Naive B cell (primary cell): ENCODE measurements at places on chromosomes 6 and 20.

GRCh38 chr6:140857739-140858380 lies 1274.9 kb upstream of the GJE1 start:
- DNase-seq, result no peak

DNA sequence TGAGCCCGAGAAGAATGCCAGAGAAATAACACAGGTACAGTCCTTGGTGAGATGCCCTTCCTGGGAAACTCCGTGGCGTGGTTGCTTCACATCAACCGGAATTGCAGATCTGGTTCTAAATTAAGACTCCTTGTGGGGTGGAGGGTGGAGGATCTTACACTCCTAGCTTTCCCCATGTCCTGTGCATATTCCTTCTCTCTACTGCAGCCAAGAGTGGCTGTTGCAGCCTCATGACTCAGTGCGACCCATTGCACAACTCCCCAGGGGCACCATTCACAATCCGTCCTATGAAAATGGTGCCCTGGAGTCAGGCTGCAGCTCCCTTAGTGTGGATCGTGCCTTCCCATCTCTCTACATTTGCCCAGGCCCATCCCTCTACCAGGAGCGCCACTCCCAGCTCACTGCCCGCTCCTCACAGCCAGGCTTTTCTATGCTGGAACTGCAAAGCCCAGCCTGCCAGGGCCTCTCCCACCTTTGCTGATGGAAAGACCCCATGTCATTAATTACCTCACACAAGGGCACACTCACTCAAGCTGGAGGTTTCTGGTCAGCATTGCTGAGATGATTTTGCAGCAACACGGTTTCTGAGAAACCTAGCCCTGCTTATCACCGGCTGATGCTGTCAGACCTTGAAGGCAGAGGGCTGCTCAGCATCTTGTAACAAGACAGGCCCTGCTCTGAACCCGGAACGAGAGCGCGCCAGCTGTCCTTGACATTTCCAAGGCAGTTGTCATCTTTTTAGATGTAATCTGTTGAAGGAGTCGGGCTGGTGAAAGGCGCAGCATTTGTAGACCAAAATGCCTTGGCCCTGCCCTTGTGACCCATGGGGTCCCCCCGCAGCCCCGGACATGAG lies 39.7 kb downstream of the SIRPA start:
- no peak for DNase-seq

DNA sequence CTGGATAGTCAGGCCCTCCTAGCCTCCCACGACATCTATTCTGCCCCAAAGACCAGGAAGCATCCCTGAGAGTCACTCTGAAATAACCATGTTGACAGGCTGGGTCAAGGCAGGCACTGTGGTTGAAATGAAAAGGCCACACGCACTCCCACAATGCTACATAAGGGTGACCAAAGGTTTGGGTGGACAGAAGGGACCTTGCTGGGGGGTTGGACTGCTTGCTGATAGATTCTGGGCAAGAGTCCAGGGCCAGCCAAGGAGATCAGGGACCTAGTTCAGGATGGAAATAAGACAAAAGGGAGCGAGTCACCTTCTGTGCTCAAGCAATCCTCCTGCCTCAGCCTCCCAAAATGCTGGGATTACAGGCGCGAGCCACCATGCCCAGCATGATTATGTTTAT lies 32.5 kb upstream of the DSN1 start:
- DNase-seq, result no peak

- DNase-seq, result no peak
Observed at GRCh38 chr6:22732176-22732970, 163.0 kb downstream of the HDGFL1 start.

GRCh38 chr6:133115946-133116345 lies 125.2 kb upstream of the EYA4 start:
- no peak for DNase-seq

- peak; percentile 7 for DNase-seq
Observed at GRCh38 chr6:57173056-57173885, 1.1 kb downstream of the BAG2 start.

GRCh38 chr6:87754828-87755227 lies 52.8 kb upstream of the AKIRIN2 start:
- peak; percentile 70 for DNase-seq

GRCh38 chr6:154251116-154251515 lies 105.5 kb downstream of the IPCEF1 start:
- no peak for DNase-seq

DNA sequence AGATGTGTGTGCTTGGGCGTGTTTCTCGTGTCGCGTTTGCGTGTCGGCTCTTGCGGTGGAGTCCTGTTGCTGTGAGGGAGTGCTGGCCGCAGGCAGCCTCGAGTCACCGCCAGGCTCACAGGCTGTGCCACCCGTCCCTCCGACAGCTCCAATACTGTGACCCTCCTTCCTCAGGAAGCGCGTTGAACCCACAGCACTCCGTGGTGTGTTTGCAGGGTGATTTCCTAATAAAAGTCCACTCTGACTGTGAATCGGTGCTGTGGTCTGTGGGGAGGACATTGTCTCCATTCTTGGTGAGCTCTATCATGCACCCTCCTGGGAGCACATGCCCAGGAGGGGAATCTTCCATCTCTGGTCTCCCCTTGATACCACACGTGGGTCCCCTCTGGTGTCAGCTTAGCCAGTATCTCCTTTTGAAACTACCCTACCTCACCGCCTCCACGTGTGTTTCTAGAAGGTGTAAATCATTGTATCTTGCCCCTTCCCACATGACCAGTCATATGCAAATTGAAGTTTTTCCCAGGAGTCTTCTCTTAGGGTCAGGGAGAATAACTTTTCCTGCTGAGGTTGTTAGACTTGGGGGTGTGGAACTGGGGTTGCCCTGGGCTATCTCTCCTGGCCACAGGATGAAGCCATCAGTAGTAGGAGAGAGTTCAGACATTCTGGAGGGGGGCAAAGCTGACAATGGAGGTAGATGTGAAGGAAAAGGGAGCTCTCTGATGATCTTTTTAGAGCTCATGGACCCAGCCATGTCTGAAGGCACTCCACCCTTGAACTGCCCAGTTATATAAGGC lies 13.3 kb upstream of the PCMTD2 start:
- DNase-seq, result no peak

GRCh38 chr6:79868098-79868722 lies 79.1 kb downstream of the ELOVL4 start:
- DNase-seq, result peak; percentile 10

DNA sequence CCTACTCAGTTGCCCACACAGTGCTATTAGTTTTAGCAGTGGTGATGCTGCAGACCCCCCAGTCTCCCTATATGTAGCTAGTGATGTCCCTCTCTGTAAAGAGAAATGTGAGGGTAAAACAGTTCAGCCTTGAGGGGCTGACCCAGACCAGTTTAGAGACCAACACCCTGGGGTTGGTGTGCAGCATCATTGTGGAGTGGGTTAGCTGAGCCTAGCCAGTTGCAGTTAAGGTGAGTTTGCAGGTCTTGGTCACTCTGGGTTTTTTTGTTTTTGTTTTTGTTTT lies 401 bp upstream of the B3GALT4 start:
- no peak for DNase-seq

GRCh38 chr6:31641370-31641769 lies 11.1 kb downstream of the BAG6 start:
- no peak for DNase-seq

DNA sequence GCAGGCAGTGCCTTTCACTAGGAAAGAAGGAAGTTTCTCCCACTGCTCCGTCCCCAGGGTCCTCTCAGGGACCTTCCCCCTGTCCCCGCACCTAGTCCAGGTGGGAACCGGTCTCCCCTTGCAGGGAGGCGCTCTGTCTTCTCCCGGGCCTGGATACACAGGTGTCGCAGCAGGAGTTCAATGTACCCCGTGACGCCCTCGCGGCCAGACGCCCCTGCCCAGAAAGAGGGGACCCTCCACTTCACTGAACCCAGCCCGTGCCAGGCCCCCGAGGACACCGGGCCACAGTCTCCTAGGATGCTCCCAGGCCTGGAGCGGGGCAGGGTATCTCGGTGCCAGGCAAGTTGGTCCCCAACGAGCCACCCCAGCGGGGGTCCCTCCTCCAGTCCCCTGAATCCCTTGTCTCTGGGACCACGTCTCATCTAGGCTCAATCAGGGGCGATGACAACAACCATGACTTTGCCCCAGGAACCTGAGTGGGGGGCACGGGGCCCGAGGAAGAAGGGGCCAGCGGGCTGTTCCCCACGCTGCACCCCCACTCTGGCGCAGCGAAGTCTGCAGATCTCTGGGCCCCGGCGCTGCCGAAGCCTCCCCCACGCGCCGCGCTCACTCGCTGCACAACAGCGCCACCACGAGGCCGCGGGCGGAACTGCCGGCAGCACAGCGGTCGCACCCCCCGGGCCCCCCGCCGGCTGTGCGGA lies 103.0 kb downstream of the EDN3 start:
- peak; percentile 53 for DNase-seq

- no peak for DNase-seq
Observed at GRCh38 chr20:21393166-21393565, 4.2 kb downstream of the NKX2-4 start.

GRCh38 chr6:90428514-90428913 lies 131.9 kb upstream of the BACH2 start:
- no peak for DNase-seq

GRCh38 chr20:46610145-46610544 lies 41.1 kb downstream of the SLC13A3 start:
- DNase-seq, result no peak

DNA sequence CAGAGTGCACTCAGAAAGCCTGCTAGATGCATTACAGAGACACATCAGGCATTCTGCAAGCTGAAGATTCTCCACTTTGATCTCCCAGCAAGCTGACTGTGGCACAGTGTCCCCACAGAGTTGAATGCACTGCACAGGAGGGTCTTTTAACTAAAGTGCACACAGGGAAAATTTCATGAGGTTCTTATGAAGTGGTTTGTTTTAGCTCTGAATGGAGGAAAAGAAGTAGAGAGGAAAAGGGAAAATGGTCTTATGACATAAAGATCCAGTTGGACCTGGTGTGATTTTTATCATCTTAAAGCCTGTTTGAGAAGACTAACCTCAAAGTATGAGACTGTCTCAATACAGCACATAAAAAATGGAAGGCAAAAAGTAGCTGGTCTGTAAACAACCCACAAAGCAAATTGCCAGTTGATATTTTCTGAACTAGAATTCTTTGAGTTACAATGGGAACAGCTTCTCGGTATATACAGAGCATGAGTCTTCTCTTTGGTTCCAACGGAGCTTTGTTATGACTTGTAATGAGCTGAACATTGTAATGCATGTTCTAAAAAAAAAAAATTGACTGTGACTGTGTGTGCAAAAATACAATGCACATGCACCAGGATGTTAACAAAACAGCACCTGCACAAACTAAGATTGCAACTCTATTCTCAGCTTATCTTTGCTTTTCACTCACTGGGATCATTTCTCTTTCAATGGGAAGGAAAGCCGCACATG lies 383.0 kb upstream of the ID4 start:
- DNase-seq, result no peak

- DNase-seq, result no peak
Observed at GRCh38 chr6:55666606-55667225, 87.7 kb upstream of the HMGCLL1 start.

DNA sequence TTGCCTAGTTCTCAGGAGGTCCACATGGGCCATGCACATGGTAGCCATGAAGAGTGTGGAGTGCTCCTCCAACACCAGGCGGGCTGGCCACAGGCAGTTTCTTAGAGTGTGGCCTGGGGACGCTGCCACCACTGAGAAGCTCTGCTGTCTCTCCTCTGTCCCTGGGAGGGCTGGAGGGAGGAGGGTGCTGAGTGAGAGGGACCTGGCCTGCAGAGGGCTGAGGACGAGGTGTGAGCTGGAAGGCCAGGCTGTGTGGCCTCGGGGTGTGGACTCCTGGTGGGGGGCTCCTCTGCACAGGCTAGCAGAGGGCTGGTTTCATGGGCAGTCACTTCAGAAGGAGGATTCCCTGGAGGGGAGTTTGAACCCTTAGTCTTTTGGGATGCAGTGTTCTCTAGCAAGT lies 39.7 kb downstream of the SYNJ2 start:
- no peak for DNase-seq

GRCh38 chr20:3705970-3706739 lies 6.2 kb downstream of the SIGLEC1 start:
- no peak for DNase-seq
